ENCODE measurements at places on chromosomes 3 and 15.

- no peak for DNase-seq
Observed at GRCh38 chr3:52310861-52311575, 5.1 kb upstream of the DNAH1 start.

GRCh38 chr3:21718943-21719591, 31.9 kb downstream of the ZNF385D start:
- DNase-seq, result no peak

DNA sequence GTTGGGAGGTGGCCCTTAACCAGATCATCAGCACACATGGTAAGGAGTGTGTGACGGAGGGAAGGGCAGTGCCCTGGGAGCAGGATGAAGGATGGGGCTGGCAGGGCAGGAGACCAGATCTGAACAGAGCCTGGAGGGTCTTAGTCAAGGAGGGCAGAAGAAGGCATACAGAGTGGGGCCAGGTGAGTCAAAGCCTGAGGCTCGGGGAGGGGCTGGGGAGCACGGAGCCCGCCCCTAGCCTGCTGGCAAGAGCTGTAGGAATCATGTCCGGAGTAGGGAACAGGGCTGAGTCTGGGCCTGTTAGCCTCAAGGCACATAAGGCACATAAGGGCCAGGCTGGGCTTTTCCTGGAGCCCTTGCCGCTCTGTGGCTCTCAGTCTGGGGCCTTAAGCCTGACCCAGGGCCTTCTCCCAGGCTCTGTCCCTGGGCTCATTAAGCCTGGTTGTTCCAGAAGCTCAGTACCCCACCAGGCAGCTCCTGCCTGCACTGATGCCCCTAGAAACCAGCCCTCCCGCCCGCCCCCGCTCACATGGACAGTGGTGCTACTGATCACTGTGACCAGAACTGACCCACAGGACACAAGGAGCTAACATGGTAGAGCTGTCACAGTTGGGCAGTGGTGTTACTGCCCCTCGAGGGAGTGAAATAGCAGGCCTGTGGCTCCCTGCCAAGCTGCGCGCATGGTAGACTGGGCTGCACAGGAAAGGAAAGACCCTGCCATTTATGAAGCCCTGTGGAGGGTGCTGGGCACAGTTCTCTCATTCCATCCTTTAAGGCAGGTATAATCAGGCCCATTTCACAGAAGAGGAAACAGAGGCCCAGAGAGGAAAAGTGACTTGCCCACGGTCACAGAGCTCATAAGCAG, 14.6 kb downstream of the ISG20 start:
- DNase-seq, result no peak

GRCh38 chr3:36124118-36124796, 256.0 kb upstream of the STAC start:
- no peak for DNase-seq

DNA sequence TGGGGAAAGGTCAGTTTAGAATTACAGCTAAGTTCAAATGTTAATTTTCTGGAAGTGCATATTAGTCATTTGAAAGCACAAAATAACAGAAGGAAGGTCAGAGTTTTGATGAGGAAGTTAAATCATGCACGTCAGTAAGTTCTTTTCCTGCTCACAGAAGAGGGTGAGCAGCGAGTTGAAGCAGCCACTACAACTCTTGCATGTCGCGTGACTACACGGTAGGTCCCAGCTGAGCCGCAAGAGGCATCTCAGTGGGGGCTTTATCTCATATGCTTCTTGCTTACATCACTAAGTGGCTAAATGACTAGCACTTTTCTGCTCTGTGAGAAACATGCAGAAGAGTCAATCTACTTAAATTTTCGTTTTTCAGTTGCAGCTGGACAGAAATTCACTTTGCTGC, 21.3 kb upstream of the SEC62 start:
- no peak for DNase-seq

GRCh38 chr15:27725731-27726130, 373.4 kb downstream of the OCA2 start:
- DNase-seq, result no peak

DNA sequence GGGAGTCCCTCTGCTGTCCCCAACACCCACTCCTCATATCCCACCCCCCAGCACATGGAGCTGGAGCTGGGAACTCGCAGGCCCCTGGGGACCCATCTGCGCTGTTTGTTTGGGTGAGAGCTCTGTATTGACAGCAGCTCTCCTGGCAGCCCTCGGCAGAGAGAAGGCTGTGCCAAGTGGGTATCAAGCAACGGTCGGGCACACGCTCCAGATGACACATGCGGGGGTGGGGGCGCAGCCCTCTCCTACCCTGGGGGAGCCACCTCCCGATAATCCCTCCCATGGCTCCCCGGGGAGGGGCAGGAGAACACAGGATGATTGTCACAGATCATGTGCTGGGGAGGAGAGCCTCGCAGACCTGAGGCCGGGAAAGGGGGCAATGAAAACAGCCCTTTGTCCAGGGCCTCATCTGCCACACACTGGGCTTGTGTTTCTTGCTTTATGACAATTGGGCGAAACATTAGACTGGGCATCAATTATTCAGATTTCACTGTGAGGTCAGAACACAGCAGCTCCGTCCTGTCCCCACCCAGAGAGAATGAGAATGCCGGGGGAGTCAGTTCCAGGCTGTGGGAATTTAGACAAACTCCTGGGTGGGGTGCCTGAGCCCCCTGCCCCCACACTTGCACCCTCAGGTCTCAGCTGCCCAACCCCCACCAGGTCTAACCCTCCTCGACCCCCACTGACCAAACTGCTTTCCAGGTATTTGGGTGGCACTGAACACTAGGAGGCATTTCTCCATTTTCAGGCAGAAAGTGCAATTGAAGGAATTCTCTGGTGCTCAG, 46.4 kb upstream of the KLF13 start:
- DNase-seq, result no peak

GRCh38 chr3:177357352-177358090, 160.2 kb upstream of the TBL1XR1 start:
- DNase-seq, result no peak

DNA sequence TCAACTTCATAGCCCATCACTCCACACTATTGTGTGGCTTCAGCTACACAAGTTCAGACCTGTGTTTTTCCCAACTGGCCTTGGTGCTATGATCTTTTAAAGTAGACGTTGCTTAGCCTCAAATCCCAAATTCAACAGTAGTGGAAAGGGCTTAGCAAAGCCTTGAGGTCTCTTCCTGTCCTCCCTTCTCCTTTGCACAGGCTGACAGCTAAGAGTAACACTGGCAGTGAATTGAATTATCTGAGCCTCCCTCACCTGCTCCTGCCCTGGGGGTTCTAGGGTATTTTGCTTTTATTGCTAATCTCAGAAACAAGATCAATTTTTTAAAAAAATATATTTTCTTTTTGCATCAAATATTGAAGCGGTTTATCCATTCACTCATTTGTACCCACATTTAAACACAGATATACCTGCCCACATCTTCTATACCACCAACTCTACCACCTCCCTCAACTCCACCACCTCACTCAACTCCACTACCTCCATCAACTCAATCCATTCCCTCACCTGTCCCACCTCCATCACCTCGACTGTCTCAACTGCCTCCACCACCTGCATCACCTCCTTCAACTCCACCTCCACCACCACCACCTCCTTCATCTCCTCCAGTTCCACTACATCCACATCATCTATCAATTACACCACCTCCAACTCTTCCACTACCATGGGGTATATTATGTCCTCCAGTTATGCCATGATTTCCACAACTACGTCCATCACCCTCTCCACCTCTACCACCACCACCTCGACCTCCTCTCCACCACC, 10.1 kb upstream of the FGD5 start:
- DNase-seq, result no peak

GRCh38 chr15:55218056-55218455, 21.3 kb upstream of the RSL24D1 start:
- DNase-seq, result no peak

DNA sequence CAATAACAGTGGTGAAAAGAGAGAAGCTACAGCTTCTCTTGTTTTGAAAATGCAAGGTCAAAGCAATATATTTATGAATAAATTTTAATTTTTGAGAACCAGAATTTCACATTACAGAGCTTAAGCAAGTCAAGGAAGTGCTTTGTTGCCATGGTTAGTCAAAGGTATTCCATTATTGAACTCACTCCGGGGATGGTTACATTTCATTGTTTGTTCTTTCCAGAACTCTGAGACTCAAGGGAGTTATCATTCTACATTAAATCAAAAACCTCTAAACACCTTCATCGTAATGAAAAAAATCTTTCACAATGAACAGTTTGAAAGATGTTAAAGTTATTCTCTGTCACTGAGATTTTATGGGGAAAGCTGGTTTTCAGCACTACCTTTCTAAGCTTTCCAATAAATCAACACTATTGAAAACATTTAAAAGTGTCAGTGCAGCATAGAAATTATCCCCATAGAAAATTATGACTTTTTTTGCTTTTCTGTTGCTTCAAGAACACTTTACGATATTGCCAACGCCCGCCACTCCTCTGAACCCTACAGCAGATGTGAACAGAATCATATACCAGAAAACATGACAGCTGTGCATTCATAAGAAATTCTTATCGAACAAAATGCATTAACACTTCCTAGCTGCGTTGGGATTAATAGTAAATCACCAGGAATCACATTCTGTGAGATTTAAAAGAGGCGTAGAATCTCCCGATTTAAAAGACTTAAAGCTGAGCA, 83.0 kb downstream of the OTOL1 start:
- DNase-seq, result no peak

- DNase-seq, result no peak
Observed at GRCh38 chr15:75887178-75887577, 16.5 kb upstream of the FBXO22 start.

GRCh38 chr3:125146626-125147490, 65.7 kb downstream of the SLC12A8 start:
- DNase-seq, result no peak

DNA sequence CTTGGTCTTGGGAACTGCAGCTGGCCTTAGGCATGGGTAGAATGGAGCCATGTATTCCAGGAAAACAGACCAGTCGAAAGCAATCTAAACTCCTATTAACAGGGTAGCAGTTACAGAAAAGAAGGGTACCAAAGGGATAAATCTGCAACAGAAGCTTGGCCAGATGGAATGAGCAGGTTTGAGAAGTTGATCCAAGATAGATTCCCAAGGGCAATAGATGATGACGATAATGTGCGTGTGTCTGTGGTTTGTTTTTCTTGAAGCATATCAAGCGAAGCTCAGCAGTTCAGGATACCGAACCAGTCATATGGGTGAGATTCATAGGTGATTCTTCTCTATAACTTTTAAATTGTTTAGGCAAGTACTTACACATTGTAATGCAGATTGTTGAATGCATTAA, 203.8 kb upstream of the SEMA6D start:
- no peak for DNase-seq

DNA sequence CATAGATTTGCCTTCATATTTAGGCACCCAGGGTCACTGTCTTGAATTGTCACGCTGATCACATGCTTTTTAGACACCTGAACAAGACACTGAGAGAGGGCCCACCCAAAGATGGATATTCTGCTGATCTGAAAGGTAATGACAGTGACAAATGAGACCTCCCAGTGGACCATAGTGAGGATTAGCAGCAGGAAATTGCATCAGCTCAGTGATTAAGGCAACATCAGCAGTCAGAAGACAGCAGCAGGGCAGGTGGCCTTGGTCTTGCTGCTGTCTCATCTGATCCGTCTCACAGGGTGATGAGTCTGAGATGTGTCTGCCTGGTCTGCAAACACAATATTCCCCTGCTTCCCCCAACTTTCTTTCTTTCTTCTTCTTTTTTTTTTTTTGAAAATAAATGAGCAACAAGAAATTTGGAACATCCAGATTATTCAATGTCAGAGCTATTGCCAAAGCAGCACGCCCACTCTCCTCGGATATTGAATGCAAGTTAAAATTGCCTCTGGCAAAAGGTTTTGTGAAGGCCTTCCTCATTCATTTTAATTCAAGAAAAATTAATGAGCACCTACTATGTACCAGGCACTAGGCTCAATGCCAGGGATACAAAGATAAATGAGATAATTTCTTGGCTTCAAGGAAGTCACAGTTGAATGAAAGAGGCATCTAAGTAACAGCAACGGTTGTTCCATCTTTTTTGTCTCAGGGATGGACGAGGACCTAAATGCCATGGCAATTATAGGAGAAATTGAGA, 14.1 kb downstream of the OTOL1 start:
- DNase-seq, result no peak

DNA sequence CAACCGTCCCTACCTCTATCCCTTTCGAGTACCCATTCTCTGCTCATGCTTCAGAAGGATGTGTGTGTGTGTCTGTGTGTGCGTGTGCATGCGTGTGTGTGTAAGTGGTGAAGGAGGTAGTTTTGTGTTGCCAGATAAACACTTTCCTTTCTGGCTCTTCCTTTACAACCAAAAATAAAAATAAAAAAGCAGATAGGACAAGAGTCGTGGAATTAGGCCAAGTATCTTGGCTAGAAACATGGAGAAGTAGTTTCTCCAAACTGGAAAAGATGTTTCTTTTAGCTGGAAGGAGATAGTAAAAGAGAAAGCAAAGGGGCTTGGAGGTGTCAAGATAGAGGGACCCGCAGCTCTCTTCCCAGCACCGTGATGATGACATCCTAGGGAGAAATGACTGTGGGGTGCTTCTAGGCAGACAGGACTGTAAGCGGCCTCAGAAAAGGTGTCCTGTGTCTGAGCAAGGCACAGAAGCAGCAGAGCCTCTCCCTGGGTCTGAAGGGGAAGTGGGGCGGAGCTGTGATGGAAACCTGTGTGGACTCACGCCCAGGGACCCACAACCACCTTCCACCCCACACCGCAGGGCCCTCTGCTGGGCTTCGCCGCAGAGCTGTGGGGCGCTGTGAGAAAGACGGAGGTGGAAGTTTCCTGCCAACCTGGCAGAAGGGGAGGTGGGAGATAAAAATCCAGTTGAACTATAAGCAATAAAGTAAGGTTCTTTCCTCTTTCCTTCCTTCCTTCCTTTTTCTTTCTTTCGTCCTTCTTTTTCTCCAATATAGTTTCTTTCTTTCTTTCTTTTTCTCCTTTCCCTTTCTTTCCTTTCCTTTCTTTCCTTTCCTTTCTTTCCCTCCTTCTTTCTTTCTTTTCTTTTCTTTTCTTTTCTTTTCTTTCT, 35.3 kb downstream of the MUC20 start:
- no peak for DNase-seq

GRCh38 chr3:9218514-9218846, 31.0 kb downstream of the SRGAP3 start:
- no peak for DNase-seq

DNA sequence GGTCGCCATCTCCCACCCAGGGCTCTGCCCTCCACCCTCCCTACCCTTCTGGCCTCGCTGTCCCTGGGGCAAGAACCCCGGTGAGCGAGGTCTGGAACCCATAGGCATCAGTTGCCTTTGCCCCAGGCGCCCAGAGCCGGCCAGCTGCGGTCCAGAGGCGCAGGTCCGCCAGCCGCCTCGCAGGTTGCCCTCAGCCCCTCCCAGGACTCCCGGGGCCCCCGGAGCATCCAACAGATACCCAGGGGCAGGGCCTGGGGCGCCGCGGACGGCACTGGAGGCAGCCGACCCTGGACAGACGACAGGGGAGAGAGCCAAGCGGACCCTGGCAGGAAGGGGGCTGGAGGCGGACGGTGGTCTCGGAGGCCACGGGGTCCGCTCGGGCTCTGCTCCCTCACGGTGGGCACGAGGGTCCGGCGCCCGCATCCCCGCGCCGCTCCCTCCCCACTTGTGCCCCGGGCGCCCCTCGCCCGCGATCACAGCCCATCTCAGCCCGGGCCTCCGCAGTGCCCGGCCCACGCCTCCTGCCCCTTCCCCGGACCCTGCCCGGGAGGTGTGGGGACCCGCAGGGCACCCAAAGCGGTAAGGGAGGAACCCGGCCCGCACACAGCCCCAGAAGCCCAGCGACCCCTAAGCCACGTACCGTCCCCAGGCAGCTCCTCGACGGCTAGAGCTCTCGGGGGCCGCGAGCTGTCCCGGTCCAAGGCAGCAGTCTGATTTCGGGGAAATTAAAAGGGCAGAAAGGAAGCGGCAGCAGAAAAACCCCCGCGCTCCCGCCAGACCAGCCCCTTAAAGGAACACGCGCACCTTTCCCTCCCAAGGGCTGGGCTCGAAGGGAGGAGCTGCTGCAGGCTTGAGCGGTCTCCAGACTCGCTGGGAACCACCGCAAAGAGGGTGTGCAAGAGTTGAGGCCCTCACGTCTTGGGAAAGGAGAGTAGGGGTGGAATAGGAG, at the start of gene HAPLN3:
HAPLN3 (minus strand) TSS at position 726 of the 949 bp plus-strand sequence. CDS start 8,246 bp downstream, outside the sequence.
- no peak for DNase-seq

All from cortex of kidney (tissue), 1 donor.